ENCODE measurements at places on chromosomes 4 and X.
A peak's percentile ranks its signal among the peaks of the same experiment; 100 is the strongest.

- peak; percentile 71 for DNase-seq
Observed at GRCh38 chr4:92305878-92306520, 2.2 kb downstream of the GRID2 start.

GRCh38 chr4:176205299-176205698 is 9.9 kb upstream of the SPATA4 start:
- DNase-seq: peak; percentile 64

- no peak for DNase-seq
Observed at GRCh38 chrX:154467556-154467955, 9.5 kb downstream of the PLXNA3 start.

GRCh38 chrX:40809210-40809609 is 73.9 kb upstream of the MED14 start:
- DNase-seq: no peak

- DNase-seq: peak; percentile 90
Observed at GRCh38 chrX:63560601-63561218, 209.6 kb upstream of the SPIN4 start.

DNA sequence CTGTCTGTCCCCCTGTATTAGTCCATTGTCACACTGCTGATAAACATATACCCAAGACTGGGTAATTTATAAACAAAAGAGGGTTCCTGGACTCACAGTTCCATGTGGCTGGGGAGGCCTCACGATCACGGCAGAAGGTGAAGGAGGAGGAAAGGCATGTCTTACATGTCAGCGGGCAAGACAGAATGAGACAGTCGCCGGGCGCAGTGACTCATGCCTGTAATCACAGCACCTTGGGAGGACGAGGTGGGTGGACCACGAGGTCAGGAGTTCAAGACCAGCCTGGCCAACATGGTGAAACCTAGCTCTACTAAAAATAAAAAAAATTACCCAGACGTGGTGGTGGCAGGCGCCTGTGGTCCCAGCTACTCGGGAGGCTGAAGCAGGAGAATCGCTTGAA is 24.7 kb downstream of the IL3RA start:
- DNase-seq: peak; percentile 55

DNA sequence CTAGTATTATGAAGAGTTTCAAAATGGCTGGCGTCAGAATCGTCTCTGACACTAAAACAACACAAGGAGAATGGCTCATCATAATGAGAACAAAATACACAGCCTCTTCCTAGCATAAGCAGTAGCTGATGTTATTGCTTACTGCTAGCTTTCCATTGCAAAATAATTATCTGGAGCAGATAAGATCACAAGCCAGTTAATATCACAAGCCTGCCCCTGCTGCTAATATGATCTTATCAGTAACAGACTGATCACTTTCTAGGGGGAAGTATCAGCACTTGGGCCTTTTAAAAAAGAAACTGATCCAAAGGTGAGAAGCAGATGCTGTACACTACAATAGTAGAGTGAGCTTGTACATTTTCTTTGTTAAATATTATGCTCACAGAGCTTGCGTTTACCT is 554.8 kb upstream of the PABPC4L start:
- no peak for DNase-seq

DNA sequence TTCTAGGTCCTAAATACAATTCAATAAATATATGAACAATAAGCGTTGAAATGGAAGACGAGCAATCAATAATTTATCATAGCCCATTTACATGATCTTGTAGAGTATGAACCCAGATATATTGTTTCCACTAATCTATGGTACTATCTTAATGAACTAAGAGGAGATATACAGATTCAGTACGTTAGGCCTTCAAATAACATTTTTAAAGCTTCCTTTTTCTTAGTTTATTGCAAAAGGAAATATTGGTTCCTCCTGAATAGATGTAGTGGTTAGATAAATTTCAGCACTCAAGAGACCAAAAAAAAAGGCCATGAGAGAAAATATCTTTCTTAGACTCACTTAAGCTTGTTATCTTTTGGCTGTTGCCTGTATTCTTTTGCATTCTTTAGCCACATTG is 147.5 kb upstream of the PITX2 start:
- no peak for DNase-seq

DNA sequence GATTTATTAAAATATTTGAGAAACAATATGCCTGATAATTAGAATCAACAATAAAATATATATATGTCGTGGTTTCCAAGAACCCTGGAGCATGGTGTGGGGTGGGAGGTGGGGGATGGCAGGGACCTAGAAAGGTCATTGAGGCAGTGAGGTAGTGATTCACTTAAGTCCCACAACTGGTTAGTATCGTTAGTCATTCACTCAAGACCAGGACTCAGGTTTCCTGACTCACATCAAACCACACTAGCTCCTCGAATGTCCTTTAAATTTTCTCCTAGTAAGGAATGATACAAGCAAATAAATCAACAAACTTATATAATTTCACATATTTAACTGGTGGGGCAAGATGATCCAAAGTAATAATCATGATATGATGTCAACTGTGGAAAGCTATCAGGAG is 158.8 kb upstream of the AADAT start:
- no peak for DNase-seq

- no peak for DNase-seq
Observed at GRCh38 chr4:11831739-11832138, 403.0 kb upstream of the HS3ST1 start.

DNA sequence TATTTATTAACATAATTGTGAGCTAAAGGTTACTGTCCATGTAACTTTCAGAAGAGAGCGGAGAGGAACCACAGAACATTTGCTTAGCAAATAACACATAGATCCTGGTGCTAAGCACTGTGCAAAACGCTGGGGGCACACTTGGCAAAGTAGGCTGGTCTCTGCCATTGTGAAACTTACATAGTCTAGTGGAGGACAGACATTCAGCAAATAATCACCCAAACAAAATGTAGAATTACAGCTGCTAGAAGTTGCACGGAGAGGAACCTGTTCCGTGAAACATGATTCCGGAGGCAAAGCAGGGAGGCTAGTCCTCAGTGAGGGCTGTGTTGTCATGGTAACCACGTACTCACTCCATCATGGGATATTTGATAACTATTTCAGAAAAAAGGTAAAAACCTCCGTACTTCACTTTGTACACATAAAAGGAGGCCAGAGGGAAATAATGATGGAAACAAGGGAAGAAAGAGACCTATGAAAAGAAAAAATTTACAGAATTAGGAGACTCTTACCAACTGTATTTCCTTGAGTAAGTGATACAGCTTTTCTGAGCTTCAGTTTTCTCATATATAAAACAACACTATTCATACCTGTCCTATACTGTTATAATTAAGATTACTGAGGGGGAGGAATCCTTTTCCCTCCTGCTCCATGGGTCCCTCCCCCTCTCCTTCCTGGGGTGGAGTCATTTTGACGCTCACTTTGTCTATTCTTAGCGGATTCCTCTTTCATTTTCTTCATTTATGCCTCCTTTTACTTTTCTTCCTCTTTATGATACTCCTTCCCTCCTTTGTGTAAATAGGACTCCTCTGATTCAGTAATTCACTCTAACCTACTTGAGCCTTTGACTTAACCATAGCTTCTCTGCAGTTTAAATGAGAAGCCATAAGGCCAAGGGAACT is 825 bp upstream of the RASGEF1B start:
- peak; percentile 70 for DNase-seq

DNA sequence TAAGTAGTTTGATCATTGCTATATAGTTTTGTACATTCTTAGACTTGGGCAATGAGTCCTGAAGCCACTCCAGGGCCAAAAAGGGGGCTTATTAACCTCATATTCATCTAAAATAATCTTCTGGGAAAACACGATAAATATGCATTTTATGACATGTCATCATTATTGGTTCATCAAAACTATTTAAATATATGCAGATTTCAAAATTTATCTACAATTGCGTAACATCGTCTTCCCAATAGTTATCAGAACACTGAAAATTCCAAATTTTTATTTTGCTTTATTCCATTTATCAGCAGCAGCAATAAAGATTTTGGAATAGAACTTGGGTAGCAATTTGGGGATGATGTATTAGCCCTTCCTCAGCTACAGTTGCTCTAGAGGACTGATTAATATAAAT is 550.0 kb downstream of the IQCM start:
- DNase-seq: no peak

DNA sequence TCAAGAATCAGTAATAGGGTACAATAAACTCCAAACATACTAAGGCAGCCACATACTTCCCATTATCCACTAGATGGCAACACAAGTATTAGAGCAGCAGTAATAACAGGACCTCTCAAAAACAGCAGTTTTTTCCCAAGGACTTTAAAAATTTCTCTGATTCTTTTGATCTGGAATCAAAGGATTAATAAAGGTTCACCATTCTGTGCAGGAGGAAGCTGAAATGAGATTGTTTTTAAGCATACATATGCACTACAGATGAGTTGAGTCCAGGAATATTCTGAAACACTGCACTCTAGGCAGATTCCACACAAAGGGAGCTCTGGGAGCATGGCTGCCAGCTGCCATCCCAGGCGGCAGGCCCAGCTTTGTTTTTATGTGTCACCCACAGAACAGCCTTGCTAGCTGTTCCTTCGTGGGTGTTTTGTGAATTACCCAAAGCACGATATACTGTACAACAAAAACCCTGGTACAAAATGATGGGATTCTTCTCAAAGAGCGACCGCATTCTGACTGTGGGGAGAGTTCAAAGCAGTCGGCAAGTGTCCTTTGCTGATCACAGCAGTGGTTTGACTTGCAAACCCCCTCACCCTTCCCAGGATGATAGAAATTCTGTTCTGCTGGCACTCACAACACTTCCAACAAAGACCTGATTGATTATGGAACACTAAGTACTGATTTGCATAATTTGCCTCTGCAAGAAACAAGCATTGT is 61.0 kb downstream of the STX18 start:
- no peak for DNase-seq

GRCh38 chrX:150651906-150652305 is 41.3 kb upstream of the MTMR1 start:
- DNase-seq: no peak

DNA sequence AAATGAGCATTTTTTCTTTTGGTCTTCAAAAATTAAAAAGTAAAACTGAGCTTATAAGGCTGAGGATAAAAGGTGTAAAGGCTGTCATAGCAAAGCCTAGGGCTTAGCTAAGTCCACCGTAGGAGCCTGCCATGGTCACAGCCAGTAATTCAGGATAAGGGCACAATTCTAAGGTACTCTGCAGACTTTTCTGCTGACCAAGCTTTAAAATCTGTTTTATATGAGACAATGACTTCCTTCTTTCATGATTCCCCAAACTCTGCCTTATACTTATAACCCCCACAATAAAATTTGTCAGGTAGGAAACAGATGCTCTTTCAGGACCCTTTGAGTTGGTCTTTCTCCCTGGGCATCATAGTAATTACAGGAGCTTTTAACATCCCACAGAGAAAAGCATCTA is 138.5 kb downstream of the COL4A6 start:
- DNase-seq: no peak

GRCh38 chr4:15658136-15658770 is 3.1 kb upstream of the FBXL5 start:
- no peak for DNase-seq

DNA sequence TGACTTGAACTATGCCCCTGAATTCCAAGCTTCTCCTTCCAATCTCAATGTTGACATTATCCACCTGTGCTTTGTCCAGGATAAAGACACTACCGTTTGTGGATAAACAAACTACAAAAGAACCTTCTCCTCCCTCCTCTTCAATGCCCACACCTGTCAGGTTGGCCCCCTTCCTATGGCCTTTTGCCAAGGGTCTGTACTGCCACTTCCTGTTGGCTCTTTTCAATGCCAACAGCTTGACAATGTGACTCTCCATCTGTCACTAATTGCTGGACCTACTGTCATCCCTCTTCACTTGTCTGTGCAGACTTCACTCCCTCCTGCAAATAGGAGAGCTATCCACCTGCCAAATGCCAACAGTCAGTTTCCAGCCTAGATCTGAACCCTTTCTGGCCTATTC is 35.8 kb upstream of the MID1 start:
- DNase-seq: no peak

GRCh38 chr4:28435314-28435713 is 1574.7 kb downstream of the STIM2 start:
- DNase-seq: no peak

DNA sequence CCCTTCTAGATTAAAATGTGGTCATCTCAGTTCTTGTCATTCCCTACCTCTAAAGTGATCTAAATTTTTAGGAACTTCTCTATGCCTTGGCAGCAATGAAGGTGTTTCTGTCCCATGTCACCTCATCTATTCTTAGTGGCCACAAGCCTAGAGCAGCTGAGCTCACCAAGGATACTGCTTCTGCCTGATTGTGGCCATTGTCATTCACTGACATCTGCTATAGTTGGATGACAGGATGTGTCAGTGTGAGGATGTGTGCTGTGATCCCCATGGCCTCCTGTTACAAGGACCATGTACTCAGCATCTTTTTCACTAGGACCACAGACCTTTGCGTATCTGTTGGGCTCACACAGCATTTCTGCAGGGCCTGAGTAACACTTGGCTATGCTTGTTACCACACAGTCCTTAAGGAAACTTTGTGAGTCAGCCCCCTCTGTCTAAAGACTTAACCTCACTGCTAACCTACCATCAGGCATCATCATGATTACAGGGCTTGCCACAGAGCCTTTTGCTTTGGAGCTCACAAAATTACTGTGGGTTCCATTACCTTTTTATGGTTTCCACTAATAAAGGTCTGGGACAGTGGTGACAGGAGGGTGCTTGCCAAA is 421.0 kb downstream of the ADAM29 start:
- no peak for DNase-seq

- no peak for DNase-seq
Observed at GRCh38 chr4:174633399-174633798, 111.1 kb upstream of the HPGD start.

DNA sequence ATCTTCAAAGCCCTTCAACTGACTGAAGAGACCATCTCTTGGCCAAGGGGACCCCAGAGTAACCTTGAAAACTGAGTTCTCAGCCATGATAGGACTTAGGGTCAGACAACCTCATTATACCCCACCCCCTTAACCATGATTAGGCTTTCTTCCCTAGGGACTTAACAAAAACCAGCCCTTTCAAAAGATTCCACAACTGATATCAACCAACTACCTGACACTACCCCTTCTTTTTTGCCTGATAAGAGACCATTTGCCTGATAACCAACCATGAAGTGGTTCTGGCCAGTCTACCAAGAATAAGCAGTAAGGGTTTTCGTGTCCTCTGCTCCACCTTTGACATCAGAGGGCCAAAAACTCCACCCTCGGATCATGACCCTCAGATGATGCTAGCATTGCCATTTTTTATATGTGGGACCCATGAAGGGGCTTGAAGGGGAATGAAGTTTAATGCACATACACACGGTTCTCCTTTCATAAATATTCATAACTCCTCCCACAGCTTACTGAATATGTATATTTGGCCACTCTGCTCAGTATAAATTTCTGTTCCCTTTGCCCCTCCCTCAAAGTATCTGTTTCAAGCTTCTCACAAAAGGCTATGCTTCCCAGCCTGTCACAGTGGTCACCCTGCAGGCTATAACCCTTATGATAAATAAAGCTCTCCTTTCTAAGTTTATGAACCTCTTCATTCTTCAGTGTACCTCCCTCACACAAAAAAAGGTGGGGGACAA is 12.3 kb downstream of the TBCK start:
- DNase-seq: no peak

- DNase-seq: no peak
Observed at GRCh38 chrX:152138388-152138784, at the start of gene MAGEA10. TSS of gene MAGEA10 (minus strand) at chrX:152138577. CDS start at chrX:152135620, 2,957 bp downstream.
